ENCODE measurements at places on chromosomes 6 and 20.

- no peak overlapping the region for H3K4me3 ChIP-seq
- DNase-seq = no peak
- peaks cover 32% of the 10 kb centered on the region for H3K27me3 ChIP-seq
- peaks cover 1% of the 10 kb centered on the region for H3K4me1 ChIP-seq
- H3K36me3 ChIP-seq = no peaks in the 10 kb centered on the region
Observed at GRCh38 chr6:24126586-24127192, 674 bp downstream of the NRSN1 start.

- H3K27ac ChIP-seq = no peak overlapping the region
- H3K27me3 ChIP-seq = peaks cover 46% of the 10 kb centered on the region
- peaks cover 9% of the 10 kb centered on the region for H3K4me1 ChIP-seq
- H3K4me3 ChIP-seq = no peak overlapping the region
Observed at GRCh38 chr6:29561606-29562181, 2.2 kb upstream of the UBD start.

DNA sequence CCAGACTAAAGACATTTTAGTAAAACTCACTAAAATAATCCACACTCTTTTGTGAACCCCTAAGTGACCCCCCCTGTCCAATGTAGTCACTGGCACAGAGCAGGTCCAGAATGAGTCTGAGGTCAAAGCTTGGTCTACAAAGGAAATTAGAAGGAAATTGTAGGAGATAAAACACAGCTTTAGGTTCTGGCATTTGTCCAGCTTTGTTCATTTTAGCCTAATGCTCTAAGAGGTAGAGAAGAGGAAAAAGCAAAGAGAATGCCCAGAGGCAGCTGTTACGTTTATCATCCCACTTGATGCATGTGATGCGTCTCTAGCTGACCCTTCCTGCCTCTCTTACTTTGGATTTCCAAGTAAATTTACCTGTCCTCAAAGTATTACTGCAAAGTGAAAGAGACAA lies 62.5 kb downstream of the CNKSR3 start:
- H3K27ac ChIP-seq = no peak overlapping the region
- no peaks in the 10 kb centered on the region for H3K4me1 ChIP-seq
- H3K27me3 ChIP-seq = peaks cover 7% of the 10 kb centered on the region
- no peak overlapping the region for H3K4me3 ChIP-seq

DNA sequence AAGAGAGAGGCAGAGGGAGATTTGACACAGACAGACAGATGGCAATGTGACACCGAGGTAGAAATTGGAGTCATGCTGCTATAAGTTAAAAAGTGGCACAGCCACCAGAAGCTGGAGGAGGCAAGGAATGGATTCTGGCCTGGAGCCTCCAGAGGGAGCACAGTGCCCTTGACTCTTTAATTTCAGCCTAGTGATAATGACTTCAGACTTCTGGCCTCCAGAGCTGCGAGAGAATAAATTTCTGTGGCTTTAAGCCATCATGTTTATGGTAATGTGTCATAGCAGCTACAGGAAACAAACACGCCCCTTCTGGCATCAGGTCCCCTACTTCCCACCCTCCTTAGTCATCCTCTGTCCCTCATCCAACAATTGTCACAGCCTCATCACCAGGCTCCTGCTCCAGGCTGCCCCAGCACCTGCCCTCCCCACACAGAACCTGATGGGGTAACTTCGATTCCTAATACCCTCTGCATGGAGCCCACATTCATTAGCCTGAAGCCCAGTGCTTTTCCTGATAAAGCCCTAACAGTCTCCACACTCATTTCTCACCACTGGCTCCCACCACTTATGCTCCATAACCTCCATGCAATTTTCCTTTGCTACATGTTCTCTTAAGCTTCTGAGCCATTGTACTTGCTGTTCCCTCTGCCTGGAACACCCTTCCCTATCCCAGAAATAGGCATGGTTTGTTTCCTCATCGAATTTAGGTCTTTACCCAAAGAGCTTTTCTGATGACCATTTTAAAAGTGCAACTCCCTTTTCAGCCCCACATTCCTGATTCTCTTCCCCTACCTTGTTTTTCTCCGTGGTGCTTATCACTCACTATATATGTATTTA lies 69.7 kb upstream of the TOX2 start:
- H3K27ac ChIP-seq = no peak overlapping the region
- no peaks in the 10 kb centered on the region for H3K36me3 ChIP-seq
- no peak for DNase-seq
- no peaks in the 10 kb centered on the region for H3K27me3 ChIP-seq

DNA sequence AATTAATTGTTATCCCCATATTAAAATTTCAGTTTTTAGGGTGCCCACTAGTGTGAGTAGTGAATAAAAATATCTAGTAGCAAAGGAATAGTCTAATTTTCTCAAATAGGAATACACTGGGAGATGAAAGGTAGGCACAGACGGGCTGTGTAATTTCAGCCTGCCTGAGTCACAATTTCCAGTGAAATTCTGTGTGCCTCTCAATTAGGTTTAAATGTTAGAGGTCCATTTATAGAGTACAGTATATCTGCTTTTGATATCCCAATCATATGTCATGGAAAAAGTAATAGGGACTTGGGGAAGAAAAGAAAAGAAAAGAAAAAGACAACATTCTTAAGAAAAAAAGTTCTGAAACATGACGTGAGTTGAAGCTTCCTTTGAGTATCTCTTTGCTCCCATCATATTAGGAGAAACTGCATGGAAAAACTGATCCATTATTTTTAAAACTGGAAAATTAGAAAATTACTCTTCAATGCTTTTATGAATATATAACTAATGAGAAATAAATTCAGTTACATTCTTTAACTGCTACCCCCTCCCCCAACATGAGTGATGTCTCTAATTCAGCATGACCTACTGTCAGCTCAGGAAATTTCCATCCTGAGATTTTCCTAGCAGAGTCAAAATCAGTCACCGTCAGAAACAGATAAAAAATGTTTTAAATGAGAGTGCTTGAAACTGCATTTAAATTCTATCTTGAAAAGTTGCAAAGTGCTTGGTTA lies 473.8 kb upstream of the HSF2 start:
- no peak for DNase-seq
- H3K36me3 ChIP-seq = no peaks in the 10 kb centered on the region
- no peaks in the 10 kb centered on the region for H3K27me3 ChIP-seq
- no peak overlapping the region for H3K4me3 ChIP-seq

DNA sequence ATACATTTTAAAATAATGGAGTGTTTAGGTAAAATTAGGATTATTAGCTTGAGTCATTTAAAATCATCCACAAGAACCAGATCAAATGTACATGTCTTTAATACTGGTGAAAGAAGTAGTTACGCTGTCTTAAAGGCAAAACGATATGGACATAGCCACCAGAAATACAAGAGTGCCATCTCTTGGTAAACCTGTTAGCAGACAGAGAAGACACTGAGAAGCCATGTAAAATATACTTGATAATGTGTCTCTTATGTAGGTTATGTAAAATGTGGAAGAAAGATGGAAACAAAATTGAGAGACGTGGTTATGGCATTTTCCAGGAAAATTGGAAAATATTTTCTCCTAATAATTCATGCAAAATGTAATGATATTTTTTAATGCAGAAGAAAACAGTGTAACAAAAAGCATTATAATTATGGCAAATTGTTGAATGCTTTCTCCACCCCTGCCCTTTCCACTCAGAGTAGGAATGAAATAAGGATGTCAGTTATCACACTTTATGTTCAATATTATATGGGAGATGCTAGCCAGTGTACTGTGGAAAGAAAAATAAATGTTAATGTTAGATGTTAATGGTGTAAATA lies 12.2 kb upstream of the SLC17A2 start:
- H3K36me3 ChIP-seq = peaks cover 10% of the 10 kb centered on the region
- no peaks in the 10 kb centered on the region for H3K27me3 ChIP-seq
- H3K27ac ChIP-seq = no peak overlapping the region
- DNase-seq = no peak
- H3K4me3 ChIP-seq = no peak overlapping the region
- H3K4me1 ChIP-seq = peaks cover 20% of the 10 kb centered on the region

DNA sequence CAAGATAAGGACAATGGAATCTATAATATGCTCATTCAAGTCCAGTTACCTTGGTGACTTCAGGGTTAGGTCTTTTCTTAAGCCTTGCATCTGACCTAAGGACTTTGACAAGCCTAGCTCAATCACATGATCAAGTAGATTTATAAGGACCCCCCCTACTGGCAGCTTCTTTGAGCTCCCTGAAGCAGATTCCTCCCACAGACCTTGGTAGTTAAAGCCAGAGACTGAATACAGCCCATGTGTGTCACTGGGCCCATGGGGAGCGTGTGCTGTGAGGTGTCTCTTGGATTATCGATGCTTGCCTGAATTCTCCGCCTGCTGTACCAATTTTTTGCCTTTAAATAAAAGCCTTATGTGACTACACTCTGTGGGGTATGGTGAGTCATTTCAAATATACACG lies 372.7 kb upstream of the RGS17 start:
- no peak overlapping the region for H3K4me3 ChIP-seq
- H3K4me1 ChIP-seq = no peaks in the 10 kb centered on the region
- no peaks in the 10 kb centered on the region for H3K36me3 ChIP-seq
- H3K27me3 ChIP-seq = no peaks in the 10 kb centered on the region
- H3K27ac ChIP-seq = no peak overlapping the region

GRCh38 chr6:31143148-31143547 lies 4.3 kb upstream of the PSORS1C2 start:
- H3K27me3 ChIP-seq = no peaks in the 10 kb centered on the region
- H3K4me3 ChIP-seq = no peak overlapping the region
- no peak overlapping the region for H3K27ac ChIP-seq
- H3K36me3 ChIP-seq = peaks cover 36% of the 10 kb centered on the region
- DNase-seq = no peak

DNA sequence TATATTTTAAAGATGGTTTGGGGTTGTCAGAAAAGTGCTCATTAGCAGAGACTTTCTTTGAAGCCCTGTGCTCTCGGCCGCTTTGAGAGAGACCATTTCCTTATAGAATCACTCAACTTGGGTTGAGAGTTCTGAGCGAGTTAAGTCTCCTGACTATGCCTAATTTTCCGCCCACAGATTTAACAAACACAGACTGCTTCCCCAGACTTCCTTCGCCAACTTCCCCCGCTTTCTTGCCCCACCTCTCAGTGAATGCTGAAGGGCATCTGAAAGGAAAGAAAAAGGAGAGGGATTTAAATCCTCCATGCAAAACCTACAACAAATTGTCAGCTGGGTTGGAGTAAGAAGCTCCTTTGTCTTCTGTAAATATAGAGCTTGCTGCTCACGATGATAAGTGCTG lies 224.0 kb downstream of the EYA2 start:
- H3K36me3 ChIP-seq = no peaks in the 10 kb centered on the region
- DNase-seq = no peak
- H3K27me3 ChIP-seq = peaks cover 33% of the 10 kb centered on the region
- H3K4me3 ChIP-seq = no peak overlapping the region

DNA sequence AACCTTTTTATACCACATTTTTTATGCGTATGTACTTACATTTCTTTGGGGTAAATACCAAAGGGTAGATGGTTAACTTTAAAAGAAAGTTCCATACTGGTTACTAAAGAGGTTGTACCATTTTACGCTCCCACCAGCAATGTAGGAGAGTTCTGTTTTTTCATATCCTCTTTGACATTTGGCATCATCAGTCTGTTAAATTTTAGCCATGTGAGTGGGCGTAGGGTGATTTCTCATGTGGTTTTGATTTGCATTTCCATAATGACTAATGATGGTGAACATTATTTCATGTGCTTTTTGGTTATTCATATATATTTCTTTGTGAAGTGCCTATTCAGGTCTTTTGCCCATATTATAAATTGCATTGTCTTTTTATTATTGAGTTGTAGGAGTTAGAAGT lies 194.2 kb downstream of the PRL start:
- peak overlapping the region; percentile 14 for H3K27ac ChIP-seq
- H3K27me3 ChIP-seq = peaks cover 4% of the 10 kb centered on the region
- peaks cover 4% of the 10 kb centered on the region for H3K36me3 ChIP-seq
- peak; percentile 68 for DNase-seq

- H3K27me3 ChIP-seq = no peaks in the 10 kb centered on the region
- H3K4me1 ChIP-seq = no peaks in the 10 kb centered on the region
- peaks cover 44% of the 10 kb centered on the region for H3K36me3 ChIP-seq
- no peak overlapping the region for H3K27ac ChIP-seq
Observed at GRCh38 chr6:143966312-143966711, 41.7 kb downstream of the PLAGL1 start.

DNA sequence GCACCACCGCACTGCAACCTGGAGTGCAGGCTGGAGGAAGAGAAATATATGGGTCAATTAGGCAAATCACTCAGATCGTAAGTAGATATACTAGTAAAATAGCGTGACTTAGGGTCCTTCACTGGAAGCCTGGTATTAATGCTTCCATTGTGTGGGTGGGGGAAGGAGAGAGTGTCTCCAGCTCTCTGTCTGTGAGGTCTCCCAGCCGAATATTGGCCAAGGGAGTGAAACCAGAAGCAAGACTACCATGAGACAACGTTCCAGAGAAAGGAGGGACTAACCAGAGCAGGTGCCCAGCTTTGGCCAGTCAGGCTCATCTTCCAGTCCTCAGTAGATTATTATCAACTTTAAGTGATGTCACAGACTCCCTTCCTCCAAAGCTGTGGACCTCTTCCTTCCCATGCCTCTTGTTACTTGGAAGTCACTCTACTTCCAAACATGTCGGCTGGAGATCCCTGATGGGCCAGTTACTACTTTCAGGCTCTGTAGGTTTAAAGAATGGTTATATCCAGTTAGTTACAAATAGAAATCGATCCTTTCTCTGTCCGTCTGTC lies 28.8 kb downstream of the MTHFD1L start:
- no peaks in the 10 kb centered on the region for H3K27me3 ChIP-seq
- no peak overlapping the region for H3K4me3 ChIP-seq
- peaks cover 20% of the 10 kb centered on the region for H3K4me1 ChIP-seq
- no peak overlapping the region for H3K27ac ChIP-seq

GRCh38 chr20:25987073-25987927 lies 290.6 kb upstream of the ZNF337 start:
- H3K36me3 ChIP-seq = no peaks in the 10 kb centered on the region
- peaks cover 9% of the 10 kb centered on the region for H3K4me1 ChIP-seq
- peaks cover 28% of the 10 kb centered on the region for H3K27me3 ChIP-seq
- peak; percentile 27 for DNase-seq
- H3K27ac ChIP-seq = peak overlapping the region; percentile 20

GRCh38 chr6:39357998-39358686 lies 35.6 kb upstream of the KCNK16 start:
- H3K36me3 ChIP-seq = no peaks in the 10 kb centered on the region
- peaks cover 12% of the 10 kb centered on the region for H3K27me3 ChIP-seq
- no peak overlapping the region for H3K4me3 ChIP-seq

GRCh38 chr20:44832724-44833123 lies 22.4 kb upstream of the RIMS4 start:
- H3K4me3 ChIP-seq = no peak overlapping the region
- no peak for DNase-seq
- no peaks in the 10 kb centered on the region for H3K36me3 ChIP-seq
- H3K27ac ChIP-seq = no peak overlapping the region

DNA sequence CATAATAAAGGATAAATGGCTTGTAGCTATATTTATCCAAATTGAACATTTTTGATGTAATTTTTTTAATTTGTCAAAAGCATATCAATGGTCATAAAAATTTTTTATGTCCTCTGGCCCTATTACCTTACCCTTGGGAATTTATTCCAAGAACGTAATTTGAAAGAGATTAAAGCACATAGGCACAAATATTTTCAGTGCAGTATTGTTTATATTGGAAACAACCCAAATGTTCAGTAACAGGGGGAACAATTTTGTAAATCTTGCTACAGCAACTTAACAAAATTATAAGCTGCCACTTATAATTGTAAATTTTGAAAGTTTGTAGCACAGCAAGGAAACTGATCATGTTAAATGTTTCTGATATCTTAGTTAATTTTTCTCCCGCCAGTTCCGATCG lies 142.4 kb downstream of the MTHFD1L start:
- DNase-seq = no peak
- H3K36me3 ChIP-seq = peaks cover 19% of the 10 kb centered on the region
- no peak overlapping the region for H3K4me3 ChIP-seq
- no peaks in the 10 kb centered on the region for H3K27me3 ChIP-seq

Measured in stimulated activated naive B cell treated with anti-CD40 and anti-IgM and Interleukin-4, amounts not matched to agents 10 μg/mL and 1 μg/mL and 100 μg/mL, for 72 hours (primary cell).